Stromal cell of bone marrow (primary cell): ENCODE measurements at places on chromosomes 3 and 15.
A peak's percentile ranks its signal among the peaks of the same experiment; 100 is the strongest.

GRCh38 chr3:125055913-125056745, at the start of gene HEG1:
Gene HEG1 (minus strand): TSS chr3:125055997. CDS start chr3:125055890, 107 bp downstream.
- DNase-seq, result peak; percentile 78

DNA sequence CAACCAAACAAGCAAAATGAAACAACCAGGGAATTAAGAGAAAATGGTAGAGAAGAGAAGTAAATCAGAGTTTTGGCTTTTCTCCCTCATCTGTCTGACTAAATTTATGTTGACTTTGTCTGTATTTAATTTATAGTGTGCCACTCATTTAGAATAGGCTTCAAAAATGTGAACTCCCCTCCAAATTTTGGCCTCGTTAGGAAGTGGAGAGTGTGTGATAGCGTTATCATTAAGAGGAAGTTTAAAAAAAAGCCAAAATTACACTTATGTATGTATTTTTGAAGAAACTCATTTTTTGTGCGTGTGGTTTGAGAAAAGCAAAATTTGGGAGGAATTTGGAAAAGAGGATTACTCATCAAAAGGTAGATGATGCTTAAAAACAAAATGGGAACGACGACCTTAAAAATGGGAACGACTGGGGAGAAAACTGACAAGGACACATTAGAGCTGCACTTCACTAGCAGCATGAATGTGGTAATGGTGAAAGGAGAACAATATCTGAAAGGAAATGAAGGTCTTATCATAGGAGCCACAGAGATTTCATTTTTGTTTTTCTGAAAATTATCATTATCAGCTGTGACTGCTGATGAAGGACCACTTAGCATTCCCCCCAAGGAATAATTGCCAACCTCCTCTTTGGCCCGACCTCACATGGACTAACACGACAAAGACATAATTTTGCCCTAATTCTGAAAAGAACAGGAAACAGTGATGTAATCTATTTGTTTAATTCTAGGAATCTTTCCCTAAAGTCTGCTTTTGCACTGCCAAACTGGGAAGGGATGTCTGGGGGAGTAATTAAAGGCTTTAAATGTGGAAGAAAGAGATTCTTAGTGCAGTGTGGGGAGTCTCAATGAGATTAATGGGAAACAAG, 163.2 kb upstream of the P2RY1 start:
- no peak for DNase-seq

- DNase-seq, result no peak
These were observed 76.6 kb downstream of the AQP9 start for GRCh38 chr15:58214591-58215340.

DNA sequence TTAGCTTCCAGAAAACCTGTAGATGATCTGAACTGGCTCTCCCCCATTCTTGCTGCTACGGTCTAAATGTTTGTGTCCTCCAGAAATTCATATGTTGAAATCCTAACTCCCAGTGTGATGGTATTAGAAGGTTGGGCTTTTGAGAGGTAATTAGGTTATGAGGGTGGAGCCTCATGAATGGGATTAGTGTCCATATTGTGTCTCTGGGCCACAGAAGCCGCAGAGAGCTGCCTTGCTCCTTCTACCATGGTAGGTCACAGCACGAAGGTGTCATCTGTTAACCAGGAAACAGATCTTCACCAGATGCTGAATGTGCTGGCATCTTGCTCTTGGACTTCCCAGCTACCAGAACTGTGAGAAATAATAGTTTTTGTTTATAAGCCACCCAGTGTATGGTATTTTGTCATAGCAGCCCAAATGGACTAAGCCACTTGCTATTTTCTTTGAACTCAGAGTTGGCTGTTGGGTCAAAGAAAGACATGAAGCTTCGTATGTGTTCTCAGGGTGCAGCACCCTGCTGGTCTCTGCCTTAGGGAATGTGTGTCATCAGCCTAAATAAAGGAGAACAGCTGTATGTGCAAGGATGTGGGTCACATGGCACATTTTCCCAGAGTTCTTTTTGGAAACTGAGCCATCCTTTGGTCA, 317.5 kb upstream of the SLCO3A1 start:
- DNase-seq, result no peak

DNA sequence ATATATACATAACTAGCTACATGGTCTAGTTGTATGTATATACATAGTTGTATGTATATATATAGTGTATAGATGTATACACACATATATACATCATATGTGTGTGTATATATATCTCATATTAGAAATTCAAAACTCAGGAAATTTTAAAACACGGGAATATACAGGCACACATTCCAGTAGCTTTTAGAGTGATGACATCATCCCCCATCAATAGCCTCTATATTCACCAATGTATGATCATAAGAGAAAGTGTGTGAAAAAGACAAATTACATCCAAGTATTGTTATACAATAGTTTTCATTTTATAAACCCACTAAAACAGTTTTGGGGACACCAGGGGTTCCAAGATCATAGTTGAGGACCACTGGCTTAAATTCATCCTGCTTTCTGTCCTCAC, 23.0 kb downstream of the SCN10A start:
- DNase-seq, result no peak

DNA sequence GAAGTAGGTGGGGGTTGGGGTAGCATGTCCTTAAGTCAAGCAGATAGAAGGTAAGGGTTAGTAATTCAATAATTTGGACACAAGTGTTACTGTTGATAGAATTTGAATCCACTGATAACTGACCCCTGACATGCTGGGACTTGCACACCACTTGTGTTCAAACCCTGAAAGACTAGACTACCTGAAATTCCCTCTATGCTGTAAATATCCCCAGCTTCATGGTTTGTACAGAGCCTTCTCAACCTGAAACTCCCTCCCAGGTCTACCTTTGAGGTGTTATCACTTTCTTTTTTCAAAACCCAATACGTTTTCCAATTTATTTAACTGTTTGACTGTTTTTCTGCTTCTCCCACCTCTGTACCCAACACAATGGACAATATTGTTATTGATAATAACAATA, 459.6 kb downstream of the NLGN1 start:
- DNase-seq, result no peak

GRCh38 chr15:74773731-74774252, 8.1 kb upstream of the CSK start:
- DNase-seq, result no peak

GRCh38 chr15:49045751-49046219, 461 bp downstream of the SECISBP2L start:
- no peak for DNase-seq
